ENCODE measurements at places on chromosomes 6 and 20. TPM values are rescaled to one million over a fixed set of nuclear protein-coding genes. Genes with fewer than 3 reads are reported as not detected.

The STX11 gene
- 2.2 TPM for total RNA-seq

The HLA-DQB1 gene
- not detected for total RNA-seq

The GRM1 gene
- total RNA-seq, result 0.08 TPM

The IP6K3 gene
- total RNA-seq, result not detected

The CRYBG1 gene
- total RNA-seq, result 0.55 TPM

The BACH2 gene
- 0.33 TPM for total RNA-seq

The BMP7 gene
- 0.32 TPM for total RNA-seq

The TTLL9 gene
- total RNA-seq, result 0.06 TPM

The OOEP gene
- total RNA-seq, result not detected

The SMLR1 gene
- total RNA-seq, result not detected

The KCNK15 gene
- total RNA-seq, result 0.62 TPM

The GNAS-AS1 gene
- not detected for total RNA-seq

The FABP7 gene
- total RNA-seq, result not detected

The ALDH8A1 gene
- total RNA-seq, result 0.40 TPM

The PLEKHG1 gene
- total RNA-seq, result 0.40 TPM

The PPIL4 gene
- 24.1 TPM for total RNA-seq

The MMS22L gene
- 12.6 TPM for total RNA-seq

The GSTA1 gene
- total RNA-seq, result not detected

The MCCD1 gene
- not detected for total RNA-seq

The EDN1 gene
- total RNA-seq, result 39.5 TPM

The NNAT gene
- total RNA-seq, result not detected

The SLC25A27 gene
- 0.09 TPM for total RNA-seq

The BEND3 gene
- total RNA-seq, result 4.4 TPM

The FAM83D gene
- total RNA-seq, result 61.6 TPM

The SLPI gene
- total RNA-seq, result 14.6 TPM

The ENPP3 gene
- not detected for total RNA-seq

The PCK1 gene
- total RNA-seq, result not detected

The C6orf58 gene
- total RNA-seq, result 0.14 TPM

The CCNC gene
- total RNA-seq, result 29.4 TPM

The IL22RA2 gene
- not detected for total RNA-seq

The PSORS1C1 gene
- 3.3 TPM for total RNA-seq

The GATA5 gene
- 0.69 TPM for total RNA-seq

The TMEM244 gene
- total RNA-seq, result not detected

The HLA-DRB5 gene
- not detected for total RNA-seq

The SYCP2L gene
- 2.8 TPM for total RNA-seq

The SLCO4A1 gene
- 9.1 TPM for total RNA-seq

The MACROD2 gene
- total RNA-seq, result 1.1 TPM

Data from A549 treated with CpdA at 1 μM for 4 hours (cell line).